Activated T-helper 2 cell treated with anti-CD3 and anti-CD28 coated beads, Interferon-gamma antibody, Interleukin-2, Interleukin-4, amounts not matched to agents 10 μg/mL and 5 μg/mL and 100 μg/mL, durations not matched to agents 14 hours and 24 hours and 36 hours (primary cell): ENCODE measurements at places on chromosomes 5 and 9. TPM values are rescaled to one million over a fixed set of nuclear protein-coding genes. Genes with fewer than 3 reads are reported as not detected.

ASTN2 gene
- 2.7 and 4.0 TPM in 2 replicates for total RNA-seq

PHF24 gene
- 0.11 TPM in 1 of 2 replicates, not detected in the other for total RNA-seq

ACTL7B gene
- 0.11 TPM in 1 of 2 replicates, not detected in the other for total RNA-seq

DTWD2 gene
- total RNA-seq, result 2.3 and 2.9 TPM in 2 replicates

FOXD4L5 gene
- 0.09 and 0.23 TPM in 2 replicates for total RNA-seq

DNA sequence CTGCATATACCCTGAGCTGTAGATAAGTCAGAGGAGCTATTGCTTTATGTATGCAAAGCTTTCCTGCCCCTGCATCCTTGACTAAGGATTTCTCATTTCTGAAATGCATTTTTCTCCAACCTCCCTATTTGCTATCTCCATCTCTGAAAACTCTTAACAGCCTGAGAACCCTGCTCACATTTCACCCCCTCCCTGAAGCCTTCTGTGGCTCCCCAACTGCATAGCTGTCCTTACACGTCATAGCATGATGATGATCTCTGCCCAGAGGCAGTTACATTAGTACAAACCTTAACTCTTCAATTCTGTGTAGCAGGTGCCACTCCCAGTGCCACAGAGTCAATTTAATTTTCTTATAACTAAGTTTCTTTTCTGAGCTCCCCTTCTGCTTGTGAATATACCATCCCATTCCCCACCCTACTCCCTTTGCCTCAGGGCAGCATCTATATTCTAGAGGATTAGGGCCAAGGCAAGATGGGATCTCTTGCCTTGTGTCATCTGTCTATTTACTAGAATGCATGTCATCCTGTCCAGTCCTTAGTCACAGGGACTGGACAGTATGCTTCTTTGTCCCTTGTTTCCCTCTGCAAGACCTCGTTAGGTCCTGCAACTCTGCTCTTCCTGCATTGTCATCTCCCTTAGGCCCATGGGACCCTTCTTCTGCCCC lies 149.7 kb upstream of the SPRY4 start:
- DNase-seq, result no peak

DNA sequence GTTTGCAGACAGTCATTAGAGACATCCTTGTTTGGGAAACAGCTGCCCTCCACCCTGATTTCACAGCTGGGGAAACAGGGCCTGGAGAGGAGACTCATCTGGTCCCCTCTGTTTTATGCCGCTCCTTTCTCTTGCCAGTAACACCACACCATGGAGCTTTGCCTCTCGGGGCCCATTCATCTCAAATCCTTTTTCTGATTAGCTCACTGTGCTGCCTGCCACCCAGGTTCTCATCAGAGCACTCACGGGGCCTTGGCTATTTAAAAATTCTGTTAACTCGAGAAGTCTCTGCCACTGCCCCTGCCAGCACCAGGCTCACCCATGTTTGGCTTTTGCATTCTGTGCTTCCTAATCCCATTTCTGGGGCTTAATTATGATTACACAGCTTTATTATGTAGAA lies 36.8 kb upstream of the C5orf58 start:
- no peak for DNase-seq

DNA sequence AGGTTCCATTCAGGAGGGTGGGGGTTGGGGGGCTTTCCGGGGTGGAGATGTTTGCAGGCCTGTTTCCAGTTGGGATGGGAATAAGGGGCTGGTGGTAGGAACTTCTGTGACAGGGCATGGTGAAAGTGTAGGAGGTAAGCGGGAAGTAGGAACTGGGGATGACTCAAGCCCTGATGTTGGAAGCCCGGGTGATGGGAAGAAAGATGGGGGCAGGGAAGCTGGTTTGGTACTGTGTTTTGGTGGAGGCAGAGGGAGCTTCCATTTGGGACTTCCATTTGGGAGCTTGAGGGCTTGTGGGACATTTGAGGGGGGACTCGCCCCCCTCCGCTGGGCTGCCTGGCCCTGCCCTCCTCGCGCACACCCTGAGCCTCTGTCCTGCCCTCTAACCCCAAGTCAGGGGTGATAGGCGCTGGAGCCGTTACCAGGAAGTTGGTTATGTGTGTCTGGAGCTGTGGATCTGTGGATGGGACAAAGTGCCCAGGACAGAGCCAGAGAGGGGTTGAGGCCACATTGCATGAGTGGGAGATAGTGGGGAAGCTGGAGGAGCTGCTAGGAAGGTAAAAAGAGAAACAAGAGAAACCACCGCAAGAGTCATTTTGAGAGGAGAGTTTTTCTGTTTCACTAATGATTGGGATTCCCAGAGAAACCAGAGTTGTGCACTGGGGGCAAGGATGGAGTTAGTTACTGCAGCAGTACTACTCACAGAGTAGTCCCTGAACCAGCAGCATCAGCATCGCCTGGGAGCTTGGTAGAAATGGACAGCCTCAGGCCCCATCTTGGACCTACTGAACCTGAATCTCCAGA lies 6.6 kb downstream of the RGS14 start:
- DNase-seq, result no peak

GRCh38 chr5:143820451-143820850 lies 8.5 kb downstream of the HMHB1 start:
- DNase-seq, result no peak

- no peak for DNase-seq
Observed at GRCh38 chr9:36191686-36192085, 965 bp downstream of the CLTA start.

- DNase-seq, result no peak
Observed at GRCh38 chr5:129670957-129671500, 76.9 kb upstream of the MINAR2 start.
